ENCODE measurements at places on chromosomes 1 and 21. TPM values are rescaled to one million over a fixed set of nuclear protein-coding genes. Genes with fewer than 3 reads are reported as not detected.

GRCh38 chr21:19181604-19182140, 778.1 kb upstream of the TMPRSS15 start:
- H3K4me1 ChIP-seq: no peaks in the 10 kb centered on the region
- no peak for DNase-seq
- H3K27ac ChIP-seq: no peak overlapping the region
- H3K27me3 ChIP-seq: no peaks in the 10 kb centered on the region
- H3K4me3 ChIP-seq: no peak overlapping the region
- H3K36me3 ChIP-seq: no peaks in the 10 kb centered on the region

GRCh38 chr1:50829014-50829958, 130.8 kb downstream of the FAF1 start:
- H3K27ac ChIP-seq: no peak overlapping the region
- no peaks in the 10 kb centered on the region for H3K36me3 ChIP-seq
- H3K4me1 ChIP-seq: no peaks in the 10 kb centered on the region
- H3K4me3 ChIP-seq: no peak overlapping the region

The DYNLT5 gene
- total RNA-seq: 36.1 TPM

DNA sequence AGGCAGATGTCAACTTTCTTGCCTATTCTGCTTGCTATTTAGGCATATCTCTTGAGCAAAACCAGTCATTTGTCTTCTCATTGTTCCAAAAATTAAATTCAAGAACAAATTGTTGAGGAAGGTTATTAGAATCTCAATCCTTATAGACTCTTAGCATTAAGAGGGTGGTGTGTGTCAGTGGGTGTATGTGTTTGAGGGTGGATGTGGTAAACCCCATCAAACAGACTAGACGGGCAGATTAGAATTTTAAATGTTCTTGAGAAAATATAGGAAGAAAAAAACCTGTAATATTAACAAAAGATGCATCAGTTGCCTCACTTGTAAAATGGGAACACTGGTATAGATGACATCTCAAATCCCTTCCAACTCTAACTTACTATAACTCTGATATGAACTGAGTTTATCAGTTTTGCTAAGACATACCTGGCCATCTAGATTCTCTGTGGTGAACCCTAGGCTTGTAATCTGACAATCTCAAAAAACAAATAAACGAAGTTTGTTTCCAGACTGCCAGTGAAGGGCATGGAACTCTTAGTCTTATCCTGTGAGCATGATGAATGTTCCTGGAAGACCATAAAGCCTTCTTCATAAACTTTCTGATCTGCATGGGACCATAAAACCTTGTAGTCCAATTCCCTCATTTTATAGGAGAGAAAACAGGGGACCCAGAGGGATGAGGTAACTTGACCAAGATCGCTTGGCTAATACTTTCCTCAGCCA, 176.3 kb upstream of the SGIP1 start:
- no peak for DNase-seq
- peaks cover 6% of the 10 kb centered on the region for H3K4me1 ChIP-seq
- no peak overlapping the region for H3K27ac ChIP-seq
- H3K36me3 ChIP-seq: no peaks in the 10 kb centered on the region
- H3K27me3 ChIP-seq: no peaks in the 10 kb centered on the region
- H3K4me3 ChIP-seq: no peak overlapping the region

The TMIGD3 gene
- 9.5 TPM for total RNA-seq

The ERICH3 gene
- 12.9 TPM for total RNA-seq

- no peak overlapping the region for H3K27ac ChIP-seq
- H3K36me3 ChIP-seq: no peaks in the 10 kb centered on the region
- peaks cover 9% of the 10 kb centered on the region for H3K4me1 ChIP-seq
- H3K4me3 ChIP-seq: no peak overlapping the region
- peaks cover 2% of the 10 kb centered on the region for H3K27me3 ChIP-seq
These were observed 331.6 kb downstream of the SRGAP2C start for GRCh38 chr1:121516234-121516967.

The ITLN2 gene
- total RNA-seq: 0.17 TPM

- DNase-seq: no peak
- no peaks in the 10 kb centered on the region for H3K4me1 ChIP-seq
- H3K36me3 ChIP-seq: no peaks in the 10 kb centered on the region
- H3K27me3 ChIP-seq: no peaks in the 10 kb centered on the region
- no peak overlapping the region for H3K27ac ChIP-seq
- no peak overlapping the region for H3K4me3 ChIP-seq
These were observed 488.1 kb upstream of the PRMT6 start for GRCh38 chr1:106568201-106568974.

DNA sequence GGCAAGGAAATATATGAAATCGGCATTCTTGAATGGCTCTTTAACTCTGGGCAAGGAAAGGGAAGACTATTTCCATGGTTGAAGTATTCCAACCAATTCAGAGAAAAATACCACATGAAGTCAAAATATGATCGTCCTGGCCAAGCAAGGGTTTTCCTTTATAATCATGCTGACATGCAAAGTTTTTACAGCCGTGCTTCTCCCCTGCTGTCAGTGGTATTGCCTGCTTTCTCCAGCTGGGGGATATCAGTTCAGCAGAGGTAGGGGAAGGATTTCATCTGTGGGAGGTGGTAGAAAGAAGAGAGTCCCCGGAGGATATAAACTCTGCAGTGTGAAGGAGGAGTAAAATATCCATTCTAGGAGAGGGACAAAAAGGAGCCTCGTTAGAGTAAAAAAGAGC, 322.8 kb downstream of the PAPPA2 start:
- no peak for DNase-seq
- no peak overlapping the region for H3K4me3 ChIP-seq
- H3K27ac ChIP-seq: peak overlapping the region; percentile 25
- H3K36me3 ChIP-seq: no peaks in the 10 kb centered on the region
- no peaks in the 10 kb centered on the region for H3K27me3 ChIP-seq
- no peaks in the 10 kb centered on the region for H3K4me1 ChIP-seq

DNA sequence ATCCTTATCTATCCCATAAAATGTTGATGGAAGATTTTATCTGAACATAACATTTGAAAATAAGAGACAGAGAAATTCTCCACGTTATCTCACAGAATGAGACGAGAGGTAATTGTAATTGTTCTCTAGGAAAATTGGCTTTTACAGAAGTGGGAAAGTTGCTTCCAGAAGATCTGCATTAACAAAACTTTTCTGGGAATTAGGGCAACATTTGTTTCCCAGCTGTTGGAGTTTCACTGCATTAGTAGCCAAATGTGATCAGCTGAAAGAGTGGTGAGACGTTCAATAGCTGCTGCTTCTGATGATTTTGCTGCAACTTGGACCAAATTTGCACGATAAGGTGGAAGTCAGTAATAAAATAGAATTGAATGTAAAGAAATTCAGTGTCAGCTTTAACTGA, 7.6 kb downstream of the CHODL start:
- H3K4me3 ChIP-seq: no peak overlapping the region
- no peaks in the 10 kb centered on the region for H3K4me1 ChIP-seq
- no peaks in the 10 kb centered on the region for H3K36me3 ChIP-seq
- no peaks in the 10 kb centered on the region for H3K27me3 ChIP-seq
- DNase-seq: no peak

GRCh38 chr1:150876119-150876454, 312 bp downstream of the ARNT start:
- peak; percentile 60 for DNase-seq
- H3K4me3 ChIP-seq: peak overlapping the region; percentile 81
- peaks cover 8% of the 10 kb centered on the region for H3K36me3 ChIP-seq

GRCh38 chr21:43880111-43880985, 15.3 kb downstream of the AGPAT3 start:
- peaks cover 22% of the 10 kb centered on the region for H3K4me1 ChIP-seq
- no peaks in the 10 kb centered on the region for H3K27me3 ChIP-seq
- DNase-seq: no peak
- H3K27ac ChIP-seq: no peak overlapping the region
- peaks cover 33% of the 10 kb centered on the region for H3K36me3 ChIP-seq

GRCh38 chr1:91515994-91516393, 15.3 kb downstream of the CDC7 start:
- no peak overlapping the region for H3K4me3 ChIP-seq
- H3K27ac ChIP-seq: no peak overlapping the region
- no peak for DNase-seq
- H3K27me3 ChIP-seq: no peaks in the 10 kb centered on the region
- H3K36me3 ChIP-seq: peaks cover 2% of the 10 kb centered on the region

DNA sequence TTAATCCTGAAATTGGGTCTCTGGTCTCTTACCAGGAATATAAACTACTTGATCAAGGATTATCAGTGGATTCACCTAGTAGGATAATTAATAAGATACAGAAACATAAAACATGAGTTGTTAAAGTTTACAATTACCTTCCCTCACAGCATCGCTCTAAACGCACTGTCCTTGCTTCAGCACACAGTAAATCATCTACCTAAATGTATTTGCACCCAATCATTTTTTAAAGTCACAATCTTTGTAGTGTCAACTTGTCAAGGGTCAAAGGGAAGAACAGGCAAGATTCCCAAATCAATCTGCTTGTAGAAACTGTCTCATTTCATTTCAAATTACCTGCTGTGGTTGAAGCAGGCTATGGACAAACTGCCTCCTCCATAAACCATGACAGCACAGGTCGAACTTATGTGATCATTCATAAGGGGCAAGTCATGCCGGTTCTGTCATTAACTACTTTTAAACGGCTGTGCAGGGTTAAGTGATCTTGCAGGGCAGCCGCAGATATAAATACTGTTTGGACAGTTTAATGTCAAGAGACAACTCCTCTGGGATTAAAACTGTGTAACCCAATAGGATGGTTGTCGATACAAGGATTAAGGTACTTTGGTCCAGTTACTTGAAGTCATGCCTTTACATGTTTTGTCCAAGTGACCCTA, 93.6 kb downstream of the ZNF281 start:
- no peak for DNase-seq
- no peak overlapping the region for H3K4me3 ChIP-seq
- H3K27ac ChIP-seq: no peak overlapping the region
- H3K27me3 ChIP-seq: no peaks in the 10 kb centered on the region
- H3K36me3 ChIP-seq: no peaks in the 10 kb centered on the region

The CFHR1 gene
- total RNA-seq: 0.89 TPM

DNA sequence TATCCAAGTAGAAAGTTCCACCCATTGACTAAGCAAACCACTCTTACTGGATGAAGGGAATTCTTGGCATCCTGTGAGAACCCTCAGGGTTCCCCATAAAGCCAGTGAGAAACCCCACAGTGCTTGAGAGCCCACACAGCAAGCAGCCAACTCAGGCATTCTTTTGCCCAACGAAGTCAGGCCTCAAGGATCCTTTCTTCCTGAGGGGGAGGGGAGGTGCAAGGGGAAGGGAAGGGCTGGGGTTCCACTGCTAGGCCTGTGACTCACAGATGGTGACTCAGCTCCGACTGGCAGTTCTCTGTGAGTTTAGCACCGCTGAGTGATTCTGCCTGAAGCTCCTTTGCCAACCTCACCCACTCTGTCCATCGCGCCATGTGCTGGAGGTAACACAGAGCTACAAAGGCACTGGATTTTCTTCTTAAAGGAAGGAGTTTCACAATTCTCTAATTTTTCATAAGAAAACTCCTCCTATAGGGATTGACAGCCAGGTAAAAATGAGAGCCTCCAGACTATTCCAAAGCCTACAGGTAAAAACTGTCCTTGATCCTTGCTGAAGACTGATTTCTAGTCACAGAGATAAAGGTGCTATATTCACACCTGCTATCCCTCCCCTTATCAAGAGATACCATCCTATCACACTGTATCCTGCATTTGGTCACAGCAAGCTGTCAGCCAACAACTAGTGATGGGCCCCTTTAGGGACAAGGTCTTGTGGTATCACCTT, 4.8 kb downstream of the ENO1 start:
- H3K4me1 ChIP-seq: peaks cover 31% of the 10 kb centered on the region
- no peak overlapping the region for H3K4me3 ChIP-seq
- H3K27ac ChIP-seq: no peak overlapping the region
- H3K36me3 ChIP-seq: peaks cover 55% of the 10 kb centered on the region

DNA sequence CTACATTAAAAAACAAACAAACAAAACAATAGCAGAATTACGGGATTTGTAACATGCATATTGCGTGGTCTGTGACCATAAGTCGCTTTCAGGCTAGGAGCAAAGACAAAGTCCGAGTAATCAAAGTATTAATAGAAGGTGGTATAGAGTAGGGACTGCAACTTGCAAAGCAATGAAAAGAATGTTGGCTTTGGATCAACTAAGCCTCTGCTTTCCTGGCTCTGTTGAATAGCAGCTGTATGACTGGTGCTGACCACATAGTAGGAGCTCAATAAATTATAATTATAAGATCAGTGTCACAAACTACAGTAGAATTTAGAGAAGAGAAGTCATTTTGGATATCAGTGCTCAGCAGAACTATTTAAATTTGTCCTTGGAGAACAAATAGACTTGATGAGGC, 586.4 kb downstream of the DPYD start:
- no peaks in the 10 kb centered on the region for H3K27me3 ChIP-seq
- no peaks in the 10 kb centered on the region for H3K36me3 ChIP-seq
- no peak overlapping the region for H3K27ac ChIP-seq
- no peaks in the 10 kb centered on the region for H3K4me1 ChIP-seq
- H3K4me3 ChIP-seq: no peak overlapping the region

DNA sequence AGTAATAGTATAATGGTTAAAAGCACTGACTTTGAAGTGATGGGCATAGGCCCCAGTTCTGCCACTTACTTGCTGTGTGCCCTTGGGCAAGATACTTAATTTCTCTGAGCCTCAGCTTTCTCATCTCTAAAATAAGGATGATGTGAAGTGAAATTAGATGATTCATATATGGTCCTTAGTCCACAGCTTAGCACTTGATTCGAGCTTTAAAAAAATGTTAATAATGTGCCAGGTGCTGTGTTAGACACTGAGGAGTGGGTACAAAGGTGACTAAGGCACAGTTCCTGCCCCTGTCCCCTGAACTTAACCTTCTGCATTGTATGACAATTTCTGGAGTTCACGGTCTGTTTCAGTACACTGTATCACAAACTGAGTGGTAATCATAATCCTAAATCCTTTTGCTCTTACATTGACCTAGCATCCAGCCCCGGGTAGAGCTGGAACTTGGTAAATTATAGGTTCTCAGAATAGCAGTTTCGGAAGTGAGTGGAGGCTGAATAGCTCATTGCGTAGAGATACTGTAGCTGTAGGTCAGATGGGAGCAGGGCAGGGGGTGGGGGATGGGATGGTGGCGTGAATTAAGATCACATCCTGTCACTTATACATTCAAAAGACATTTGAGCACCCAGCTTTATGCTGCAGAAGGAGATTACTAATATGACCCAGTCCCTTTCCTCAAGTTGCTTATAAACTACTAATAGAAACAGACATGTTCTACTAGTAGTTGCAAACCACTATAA, 1.5 kb downstream of the ZNF691 start:
- H3K4me3 ChIP-seq: peak overlapping the region; percentile 88
- peaks cover 24% of the 10 kb centered on the region for H3K36me3 ChIP-seq
- peaks cover 13% of the 10 kb centered on the region for H3K4me1 ChIP-seq
- no peak for DNase-seq

GRCh38 chr1:218754477-218754876, 409.3 kb downstream of the TGFB2 start:
- no peak overlapping the region for H3K27ac ChIP-seq
- no peaks in the 10 kb centered on the region for H3K36me3 ChIP-seq
- H3K4me3 ChIP-seq: no peak overlapping the region
- H3K4me1 ChIP-seq: no peaks in the 10 kb centered on the region
- no peak for DNase-seq
